ENCODE measurements at places on chromosomes 3 and 15.
A peak's percentile ranks its signal among the peaks of the same experiment; 100 is the strongest.

DNA sequence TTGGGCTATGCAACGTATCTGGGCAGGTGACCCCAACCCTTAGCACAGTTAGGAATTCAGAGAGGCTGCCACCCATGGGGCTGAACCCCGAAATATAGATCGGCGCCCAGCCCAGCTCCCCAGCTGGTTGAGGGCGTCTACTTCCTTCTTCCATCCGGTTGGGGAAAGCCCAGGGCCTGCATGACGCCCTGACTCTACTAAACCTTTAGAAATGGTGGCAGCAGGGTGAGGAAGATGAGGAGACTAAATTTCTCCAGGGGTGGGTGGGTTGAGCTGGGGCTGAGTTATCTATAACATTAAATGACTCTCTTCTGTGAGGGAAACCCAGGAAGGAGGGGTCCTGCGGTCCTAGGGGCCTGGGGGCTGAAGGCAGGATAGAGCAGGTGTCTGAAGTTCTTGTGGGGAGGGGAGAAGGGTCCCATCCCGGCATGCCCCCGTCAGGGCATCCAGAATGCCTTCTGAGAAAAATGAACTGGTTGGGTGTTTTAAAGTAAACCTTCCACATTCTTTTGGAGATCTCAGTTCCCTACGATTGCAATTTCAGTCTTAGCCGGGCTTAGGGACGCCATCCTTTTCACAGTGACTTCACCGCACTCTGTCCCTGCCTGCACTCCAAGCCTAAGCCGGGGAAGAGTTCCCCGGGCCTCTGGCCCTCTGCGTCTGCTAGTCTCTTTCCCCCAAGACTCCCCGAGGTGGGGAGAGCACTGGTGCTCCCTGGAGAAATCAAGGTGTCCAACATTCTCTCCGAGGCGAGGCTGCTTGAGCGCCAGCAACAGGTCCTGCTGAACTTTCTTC is 28.5 kb downstream of the NR2F2 start:
- no peak for DNase-seq

DNA sequence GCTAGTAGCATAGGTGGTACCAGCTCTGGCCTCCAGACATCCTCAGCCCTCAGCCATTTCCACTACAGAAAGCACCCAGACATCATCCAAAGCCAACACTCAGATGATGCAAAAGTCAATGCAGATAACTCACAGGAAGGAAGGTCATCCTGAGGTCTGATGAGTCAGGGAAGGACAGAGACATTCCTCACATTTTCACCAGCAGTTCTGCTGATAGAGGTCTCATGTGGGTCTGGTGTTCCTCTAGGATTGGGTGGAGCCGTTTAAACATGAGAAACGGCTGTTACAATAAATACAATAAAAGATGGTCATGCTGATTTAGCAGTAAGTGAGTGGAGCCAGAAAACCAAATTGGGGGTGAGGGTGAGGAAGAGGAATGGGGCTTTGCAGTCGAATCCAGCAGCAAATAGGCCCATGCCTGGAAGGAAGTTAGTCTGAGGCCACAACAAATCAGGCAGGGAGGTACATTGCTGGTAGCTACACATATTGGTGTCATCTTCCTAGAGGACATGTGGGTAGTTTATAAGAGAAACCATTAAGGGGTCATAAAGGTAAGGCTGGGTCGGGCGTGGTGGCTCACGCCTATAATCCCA is 33.3 kb upstream of the FLNB start:
- DNase-seq: no peak

DNA sequence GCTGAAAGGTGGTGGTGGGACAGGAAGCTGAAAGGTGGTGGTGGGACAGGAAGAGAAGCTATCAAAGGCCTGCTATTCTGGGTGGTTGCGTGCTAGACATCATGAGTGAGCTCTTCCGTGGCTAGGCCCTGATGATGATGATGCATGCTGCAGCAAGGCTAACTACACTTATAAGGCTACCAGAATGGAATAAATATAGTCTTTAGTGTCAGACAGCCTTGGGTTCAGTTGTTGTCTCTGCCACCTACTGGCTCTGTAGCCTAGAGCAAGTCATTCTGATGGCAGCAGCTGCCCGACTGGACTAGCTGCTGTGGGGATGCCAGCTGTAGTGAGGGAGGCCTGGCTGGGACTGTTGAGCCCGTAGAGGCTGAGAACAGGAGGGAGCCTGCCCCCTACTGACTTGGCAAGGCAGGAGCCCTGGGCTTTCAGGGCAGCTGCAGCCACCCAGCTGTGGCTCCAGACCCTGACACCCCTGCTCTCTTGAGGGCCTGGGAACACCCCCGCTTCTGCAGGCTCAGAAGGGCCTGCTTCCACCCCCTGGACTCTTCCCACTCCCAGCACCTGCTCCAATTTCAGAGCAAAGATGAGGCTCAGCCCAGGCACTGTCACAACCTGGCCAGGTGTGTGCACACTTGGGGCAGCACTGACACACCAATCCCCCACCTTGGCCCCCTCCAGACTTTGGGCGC is 21.4 kb upstream of the ZBED2 start:
- peak; percentile 31 for DNase-seq

GRCh38 chr15:43104426-43104825 is 1.4 kb downstream of the UBR1 start:
- no peak for DNase-seq

Data from CD4-positive, alpha-beta T cell (primary cell).